ENCODE measurements at places on chromosomes 4 and X.

GRCh38 chr4:149702414-149703293 is 113.0 kb downstream of the IQCM start:
- DNase-seq = no peak

- DNase-seq = no peak
Observed at GRCh38 chr4:121783210-121783609, 17.9 kb upstream of the EXOSC9 start.

DNA sequence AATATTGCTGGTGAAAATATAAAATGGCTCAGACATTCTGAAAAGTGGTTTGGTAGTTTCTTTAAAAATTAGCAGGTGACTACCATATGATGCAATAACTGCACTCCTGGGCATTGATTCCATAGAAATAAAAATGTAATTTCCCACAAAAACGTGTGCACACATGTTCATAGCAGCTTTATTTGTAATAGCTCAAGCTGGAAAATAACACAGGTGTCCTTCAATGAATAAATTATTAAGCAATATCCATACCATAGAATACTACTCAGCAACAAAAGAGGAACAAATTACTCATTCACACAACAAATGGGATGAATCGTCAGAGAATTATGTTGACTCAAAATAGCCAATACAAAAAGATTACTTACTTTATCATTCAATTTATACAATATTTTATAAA is 893.7 kb upstream of the SLIT2 start:
- DNase-seq = no peak

- no peak for DNase-seq
Observed at GRCh38 chr4:104915864-104916263, 230.8 kb upstream of the TET2 start.
